ENCODE measurements at places on chromosomes 3 and 15. TPM values are rescaled to one million over a fixed set of nuclear protein-coding genes. Genes with fewer than 3 reads are reported as not detected.

DNA sequence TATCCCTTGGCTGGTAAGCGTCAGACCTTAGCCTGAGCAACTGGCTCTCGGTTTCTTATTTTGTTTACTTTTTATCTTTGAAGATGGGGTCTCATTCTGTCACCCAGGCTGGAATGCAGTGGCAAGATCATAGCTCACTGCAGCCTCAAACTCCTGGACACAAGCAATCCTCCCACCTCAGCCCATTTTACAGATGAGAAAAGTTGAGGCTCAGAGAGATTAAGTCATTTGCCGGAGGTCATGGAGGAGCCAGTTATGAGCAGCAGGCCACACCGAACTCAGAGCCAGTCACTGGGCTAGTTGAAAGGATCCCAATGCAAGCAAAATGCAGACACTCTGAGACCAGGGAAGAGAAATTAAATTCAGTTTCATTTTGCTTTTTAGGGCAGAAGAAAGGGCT is 293.6 kb downstream of the SHQ1 start:
- no peak for DNase-seq

- DNase-seq = peak; percentile 4
These were observed 23.4 kb downstream of the TMEM202 start for GRCh38 chr15:72421484-72421883.

- DNase-seq = no peak
These were observed 128.4 kb downstream of the EEFSEC start for GRCh38 chr3:128281461-128282367.

- DNase-seq = no peak
These were observed 2.7 kb upstream of the CILP start for GRCh38 chr15:65214010-65214409.

DNA sequence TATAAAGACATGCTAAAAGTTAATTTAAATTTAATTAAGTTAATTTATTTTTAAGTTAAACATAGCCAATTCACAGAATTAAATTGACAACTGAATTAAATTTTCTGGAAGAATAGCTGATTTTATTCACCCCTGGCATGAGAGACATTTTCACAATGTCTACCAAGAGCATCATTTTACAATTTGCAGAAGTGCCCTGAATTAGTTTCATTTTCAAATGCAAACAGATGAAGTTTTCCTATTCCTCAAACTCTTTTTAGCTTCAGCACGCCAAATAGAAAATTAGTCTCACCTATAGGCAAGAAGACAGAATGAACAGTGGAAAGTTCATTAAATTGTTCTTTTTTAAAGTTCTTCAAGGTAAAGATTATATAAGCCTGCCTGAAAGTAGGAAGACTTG is 259.3 kb downstream of the ZBBX start:
- no peak for DNase-seq

GRCh38 chr3:34886443-34886842 is 752.9 kb upstream of the ARPP21 start:
- DNase-seq = no peak

DNA sequence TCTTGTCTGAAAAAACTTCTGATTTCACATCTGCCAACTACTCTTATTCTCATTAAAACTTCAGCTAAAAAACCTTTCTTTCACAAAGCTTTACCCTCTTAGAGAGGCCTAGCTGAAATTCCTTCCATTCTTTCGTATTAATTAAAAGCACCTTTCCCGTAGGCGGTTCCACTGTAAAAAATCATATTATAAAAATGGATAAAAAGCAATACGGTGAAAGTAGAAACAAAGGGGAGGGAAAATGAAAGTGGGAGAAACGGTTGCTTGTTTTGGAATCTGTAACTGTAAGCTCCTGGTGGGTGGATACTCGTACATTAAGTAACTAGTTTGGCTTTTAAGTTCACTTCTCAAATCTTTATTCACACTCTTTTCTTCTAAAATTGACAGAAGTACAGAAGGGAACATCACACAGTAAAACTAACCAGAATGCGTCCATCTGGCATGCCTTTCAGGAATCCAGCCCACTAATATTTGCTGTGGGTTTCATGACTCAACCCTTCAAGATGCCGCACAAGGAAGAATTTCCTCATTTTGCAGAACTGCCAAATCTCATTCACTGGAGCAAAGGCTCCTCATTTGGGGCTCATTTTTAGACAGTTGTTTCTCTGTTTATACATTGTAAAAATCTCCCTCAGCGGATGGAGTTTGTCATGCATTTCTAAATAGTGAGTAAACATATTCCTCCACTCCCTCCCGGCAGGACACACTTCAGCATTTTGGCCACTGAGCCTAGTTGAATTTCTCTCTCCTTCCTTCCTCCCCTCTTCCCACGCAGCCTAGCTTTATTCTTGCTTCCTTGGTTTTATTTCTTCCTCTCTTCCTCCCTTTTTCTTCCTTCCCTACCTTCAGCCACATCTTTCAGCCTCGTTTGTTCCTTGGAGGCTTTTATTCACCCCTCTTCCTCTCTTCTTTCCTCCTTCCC is 419.5 kb upstream of the NAALADL2 start:
- DNase-seq = peak; percentile 84

DNA sequence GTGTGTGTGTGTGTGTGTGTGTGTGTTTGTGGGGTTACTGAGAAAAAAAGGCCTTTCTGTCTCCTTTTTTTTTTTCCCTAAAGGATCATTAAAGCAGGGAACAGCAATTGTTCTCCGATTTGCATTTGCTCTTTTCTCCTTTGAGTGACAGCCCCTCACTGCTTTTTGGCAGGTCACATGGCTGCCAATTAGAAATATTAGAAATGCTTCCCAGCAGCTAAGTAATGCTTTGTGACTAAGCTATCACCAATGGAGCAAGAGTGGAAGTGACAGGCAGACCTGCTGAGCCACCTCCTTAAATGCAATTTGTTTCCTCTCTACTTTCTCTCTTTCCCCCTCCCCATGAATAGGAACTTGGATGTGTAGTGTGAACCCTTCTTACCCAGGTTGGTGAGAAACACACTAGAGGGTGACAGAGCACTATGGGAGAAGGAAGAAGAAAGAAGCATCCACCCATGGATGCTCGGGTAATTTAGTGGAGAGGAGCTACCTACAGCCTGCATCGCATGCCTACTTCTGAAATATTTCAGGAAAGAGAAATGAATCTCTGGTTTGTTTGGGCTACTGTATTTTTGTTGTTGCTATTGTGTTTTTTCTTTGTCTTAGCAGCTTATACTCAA is 165.2 kb upstream of the PDZRN3 start:
- DNase-seq = no peak

The RYR3 gene
- 0.27 TPM for polyA plus RNA-seq

DNA sequence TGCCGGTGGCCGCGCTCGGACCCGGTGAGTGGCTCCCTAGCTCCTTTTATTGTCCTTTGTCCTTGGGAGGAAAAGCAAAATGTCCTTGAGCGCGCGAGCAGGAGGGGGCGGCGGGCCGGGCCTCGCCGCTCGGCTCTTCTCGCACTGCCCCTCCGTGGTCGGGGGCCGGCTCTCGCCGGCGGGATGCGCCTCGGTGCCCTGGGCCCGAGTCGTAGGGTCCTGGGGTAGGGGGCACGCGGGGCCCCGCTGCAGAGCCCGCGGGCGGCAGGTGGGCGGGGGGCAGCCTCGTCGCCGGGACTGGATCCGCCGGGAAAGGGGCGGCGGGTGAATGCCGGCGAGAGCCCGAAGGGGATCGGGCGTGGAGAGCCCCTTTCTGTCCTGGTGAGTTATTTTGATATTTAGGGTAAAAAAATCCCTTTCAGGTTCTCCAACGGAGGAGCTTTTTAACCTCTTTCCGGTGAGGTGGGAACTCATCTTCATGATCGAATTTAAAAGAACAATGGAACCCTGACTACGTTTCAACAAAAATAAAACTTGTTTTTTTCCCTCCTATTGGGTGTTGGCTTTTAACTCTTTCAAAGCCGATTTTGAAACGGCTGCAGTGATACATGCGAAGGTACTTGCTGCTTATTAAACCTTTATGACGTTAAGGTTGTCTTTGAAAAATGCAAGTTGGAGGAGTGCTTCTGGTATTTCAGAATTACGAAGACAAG is 16.8 kb upstream of the CHD2 start:
- DNase-seq = no peak

DNA sequence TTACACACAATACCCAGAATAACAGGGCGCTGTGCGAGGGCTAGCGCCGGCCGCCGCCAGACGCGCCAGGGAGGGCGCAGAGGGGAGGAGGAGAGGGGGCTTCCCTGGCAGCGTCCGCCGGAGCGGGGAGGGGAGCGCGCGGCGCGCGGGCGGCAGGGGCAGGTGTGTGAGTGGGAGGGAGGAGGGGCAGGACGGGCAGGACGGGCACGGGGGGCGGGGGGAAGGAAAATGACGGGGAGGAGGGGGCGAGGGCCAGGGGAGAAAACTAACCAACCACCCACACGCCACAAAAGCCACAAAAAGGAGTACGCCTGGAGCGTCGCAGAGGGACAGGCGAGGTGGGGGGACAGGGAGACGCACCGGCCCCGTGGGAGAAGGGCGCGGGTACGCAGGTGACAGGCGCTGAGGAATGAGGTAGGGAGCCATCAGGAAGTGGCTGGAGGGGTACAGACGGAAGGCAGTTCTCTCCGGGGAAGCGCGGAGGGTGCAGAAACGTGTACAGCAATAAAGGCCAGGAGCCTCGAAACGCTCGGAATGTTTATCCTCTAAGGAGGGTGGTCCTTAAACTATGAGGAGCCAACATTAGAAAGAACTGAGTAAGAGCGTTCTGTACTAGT is 610 bp upstream of the SATB1 start:
- no peak for DNase-seq

DNA sequence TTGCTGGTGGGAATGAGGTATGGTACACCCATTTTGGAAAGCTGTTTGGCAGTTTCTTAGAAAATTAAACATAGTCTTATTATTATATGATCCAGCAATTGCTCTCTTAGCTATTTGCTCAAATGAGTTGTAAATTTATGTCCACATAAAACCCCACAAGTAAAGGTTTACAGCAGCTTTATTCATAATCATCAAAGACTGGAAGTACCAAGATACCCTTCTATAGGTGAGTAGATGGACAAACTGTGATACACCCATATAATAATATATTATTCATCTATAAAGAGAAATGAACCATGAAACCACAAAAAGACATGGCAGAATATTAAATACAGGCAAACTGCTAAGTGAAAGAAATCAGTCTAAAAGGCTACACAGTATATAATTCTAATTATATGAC is 344.7 kb upstream of the CDIN1 start:
- no peak for DNase-seq

DNA sequence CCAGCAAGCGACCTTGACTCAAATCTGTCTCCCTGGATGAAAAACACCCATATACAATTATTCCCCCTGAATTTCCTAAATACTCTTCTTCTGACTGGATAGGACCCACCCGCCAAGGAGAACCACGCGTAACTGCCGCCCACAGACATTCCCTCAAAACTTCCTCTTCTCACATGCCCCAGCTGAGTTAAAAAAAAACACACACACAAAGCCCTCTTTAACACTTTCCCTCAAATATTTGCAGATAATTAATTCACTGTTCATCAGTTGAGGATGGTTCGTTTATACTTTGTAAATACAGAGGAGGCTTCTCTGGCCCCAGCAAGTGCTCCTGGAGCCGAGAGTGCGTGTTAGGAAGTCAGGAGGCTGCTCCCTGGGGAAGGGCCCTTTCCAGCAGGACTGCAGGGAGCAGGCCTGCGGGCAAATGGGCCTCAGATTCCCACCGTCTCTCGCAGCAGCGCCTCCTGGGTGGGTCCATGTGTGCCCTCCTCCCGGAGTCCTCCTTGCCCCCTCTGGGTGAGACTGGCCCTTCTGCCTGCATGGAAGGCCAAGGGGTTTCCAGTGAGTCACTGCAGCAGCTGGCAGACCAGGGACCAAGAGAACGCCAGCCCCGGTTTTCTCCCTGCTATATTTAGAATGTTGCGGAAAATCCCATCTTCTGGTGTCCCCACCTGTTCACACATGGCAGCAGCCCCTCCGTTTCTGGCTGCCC is 46.8 kb downstream of the MGLL start:
- DNase-seq = peak; percentile 54

DNA sequence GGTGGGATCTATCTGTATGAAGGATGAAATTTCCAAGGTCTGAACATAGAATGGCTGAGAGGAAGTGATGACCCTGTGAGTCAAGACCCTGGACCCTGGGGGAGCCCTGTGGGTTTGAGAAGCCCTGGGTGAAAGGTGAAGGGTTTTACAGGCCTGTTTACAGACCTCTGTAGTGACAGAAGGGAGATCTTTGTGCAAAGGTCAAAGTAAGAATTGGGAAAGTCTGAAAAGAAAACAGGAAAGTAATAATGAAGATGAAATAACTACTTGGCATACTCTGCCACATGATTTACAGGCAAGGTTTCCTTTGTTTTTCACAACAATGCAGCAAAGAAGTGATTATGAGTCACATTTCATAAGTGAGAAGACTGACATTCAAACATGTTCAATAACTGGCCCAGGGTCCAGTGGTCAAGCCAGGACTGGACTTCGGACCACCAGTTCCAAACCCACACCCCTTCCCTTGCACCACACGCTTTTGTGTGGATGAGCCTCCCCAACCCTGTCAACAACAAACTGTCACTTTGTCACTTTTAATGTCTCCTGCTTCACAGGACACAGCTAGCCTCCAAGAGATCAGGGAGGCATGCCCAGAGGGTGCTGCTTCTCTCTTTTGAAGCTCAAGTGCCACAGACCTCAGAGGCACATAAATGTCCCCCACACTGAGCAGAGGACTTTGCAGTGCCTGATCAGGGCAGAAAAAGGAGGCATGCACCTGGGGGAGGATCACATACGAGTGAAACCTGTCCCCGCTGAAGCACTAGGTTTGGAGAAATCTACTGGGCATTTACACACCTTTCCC is 21.5 kb downstream of the CD86 start:
- DNase-seq = no peak

DNA sequence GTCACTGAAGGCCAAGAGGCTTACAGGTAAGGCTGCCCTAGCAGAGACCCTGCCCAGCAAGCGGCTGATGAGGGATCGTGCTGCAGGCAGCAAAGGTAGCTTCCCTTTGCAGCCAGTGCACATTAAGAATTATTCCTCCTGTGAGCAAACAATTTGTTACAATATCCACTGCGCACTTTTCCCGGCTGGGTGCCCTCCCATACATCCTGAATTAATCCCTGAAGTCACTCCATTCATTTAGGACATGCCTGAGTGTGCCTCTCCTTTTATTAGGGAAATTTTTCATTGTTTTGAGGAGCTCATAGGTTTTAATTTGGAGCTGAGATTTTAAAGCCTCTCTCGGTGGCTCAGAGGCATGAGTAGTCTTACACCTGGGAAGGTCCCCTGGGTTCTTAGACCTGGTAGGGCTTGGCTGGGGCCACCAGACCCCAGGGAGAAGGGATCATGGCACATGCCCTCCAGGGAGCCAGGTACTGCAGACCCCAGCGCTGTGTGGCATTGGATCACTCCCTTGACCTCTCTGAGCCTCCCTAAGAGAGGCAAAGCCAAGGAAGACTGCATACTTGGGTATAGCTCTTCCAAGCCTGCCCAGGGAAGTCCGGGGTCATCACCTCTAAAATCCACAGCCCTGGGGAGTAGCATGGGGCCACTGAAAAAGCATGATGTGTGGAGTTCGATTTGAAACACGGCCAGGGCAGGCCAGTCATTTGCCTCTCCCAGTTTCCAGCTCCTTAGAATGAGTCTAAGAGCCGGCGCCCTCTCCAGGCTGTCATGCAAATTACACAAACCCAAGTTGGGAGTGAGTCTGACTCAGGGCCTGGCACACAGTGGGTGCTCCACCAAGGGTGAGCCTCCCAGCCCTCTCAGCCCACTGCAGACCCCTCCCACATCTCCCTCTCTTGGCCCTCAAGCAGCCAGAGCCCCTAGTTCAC is 151.9 kb upstream of the LINGO1 start:
- DNase-seq = no peak

The FOXB1 gene
- polyA plus RNA-seq = not detected

The TMEM212 gene
- polyA plus RNA-seq = not detected

Data from mammary epithelial cell (primary cell).